DMS153 (cell line): ENCODE measurements at places on chromosomes 11 and 22.

GRCh38 chr11:85695546-85695945 lies 9.6 kb upstream of the CCDC89 start:
- DNase-seq: no peak

DNA sequence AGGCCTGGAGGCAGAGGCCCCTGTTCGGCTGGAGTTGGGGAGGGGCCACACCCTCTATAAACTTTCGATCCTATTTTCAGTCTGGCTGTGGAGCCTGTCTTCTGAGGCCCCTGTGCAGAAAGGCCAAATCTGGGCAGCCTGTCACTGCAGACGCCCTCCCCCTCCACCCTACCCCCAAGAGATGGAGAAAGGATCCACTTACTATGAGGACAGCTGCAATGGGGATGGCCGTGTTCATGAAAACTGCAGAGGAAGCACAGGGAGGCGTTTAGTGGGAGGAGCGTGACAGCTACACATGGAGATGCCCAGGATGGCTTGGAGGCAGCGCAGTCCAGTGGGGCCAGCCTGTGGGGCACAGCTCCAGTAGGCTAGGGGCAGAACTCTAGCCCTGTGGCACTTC lies 43.5 kb upstream of the KCNJ11 start:
- DNase-seq: no peak

- DNase-seq: no peak
Measured at GRCh38 chr22:17769716-17770082, 4.6 kb downstream of the BID start.

- no peak for DNase-seq
Measured at GRCh38 chr11:80168796-80169195, 728.0 kb upstream of the TENM4 start.

- no peak for DNase-seq
Measured at GRCh38 chr11:86688398-86689179, 16.2 kb upstream of the ME3 start.

GRCh38 chr11:116927163-116927974 lies 89.9 kb upstream of the APOA1 start:
- DNase-seq: no peak

DNA sequence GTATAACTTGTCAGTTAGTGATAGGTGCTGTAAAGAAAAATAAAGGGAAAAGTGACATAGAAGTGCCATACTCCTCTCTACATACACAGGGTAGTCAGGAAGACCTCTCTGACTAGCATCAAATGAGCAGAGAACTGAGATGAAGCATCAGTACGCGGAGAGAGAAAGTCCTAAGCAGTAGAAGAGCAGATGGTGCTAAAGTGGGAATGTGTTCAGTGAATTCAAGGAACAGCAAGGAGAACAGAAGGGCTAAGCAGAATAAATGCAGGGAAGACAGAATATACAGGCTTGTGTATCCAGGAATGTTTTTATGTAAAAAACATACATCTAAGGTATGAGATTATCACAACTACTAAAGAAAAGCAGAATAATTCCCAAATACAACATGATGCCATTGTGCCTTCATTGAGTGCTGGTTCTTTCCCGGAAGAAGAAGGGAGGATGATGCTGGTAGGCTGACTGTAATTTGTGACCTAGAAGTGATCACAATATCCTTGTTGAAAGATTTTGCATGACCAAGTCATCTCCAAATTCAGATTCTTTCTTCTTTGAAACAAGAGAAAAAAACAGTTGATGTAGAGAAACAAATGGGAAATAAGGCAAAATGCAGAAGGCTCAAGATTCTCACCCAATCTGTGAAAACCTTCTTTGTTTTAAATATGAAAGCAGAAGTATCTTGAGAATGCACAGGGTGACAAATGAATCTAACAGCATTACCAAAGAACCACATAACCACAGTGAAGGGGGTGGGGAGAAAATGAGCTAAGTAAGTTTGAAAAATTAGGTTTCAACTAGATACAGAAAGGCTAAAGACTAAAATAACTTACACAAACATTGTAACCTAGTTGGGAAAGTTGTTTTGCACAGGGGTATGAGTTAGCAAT lies 20.5 kb downstream of the MRE11 start:
- DNase-seq: no peak

GRCh38 chr22:19810381-19811201 lies 44.1 kb downstream of the GNB1L start:
- no peak for DNase-seq

- DNase-seq: no peak
Measured at GRCh38 chr22:42742940-42743339, 22.3 kb upstream of the A4GALT start.

DNA sequence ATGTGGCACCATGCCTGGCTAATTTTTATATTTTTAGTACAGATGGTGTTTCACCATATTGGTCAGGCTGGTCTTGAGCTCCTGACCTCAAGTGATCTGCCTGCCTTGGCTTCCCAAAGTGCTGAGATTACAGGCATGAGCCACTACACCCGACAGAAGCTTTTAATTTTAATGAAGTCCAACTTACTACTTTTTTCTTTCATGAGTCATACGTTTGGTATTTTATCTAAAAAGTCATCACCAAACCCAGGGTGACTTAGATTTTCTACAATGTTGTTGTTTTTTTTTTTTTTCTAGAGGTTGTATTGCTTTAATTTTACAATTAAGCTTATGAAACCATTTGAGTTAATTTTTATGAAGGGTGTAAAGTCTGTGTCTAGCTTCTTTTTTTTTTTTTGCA lies 34.9 kb downstream of the JRKL start:
- no peak for DNase-seq

DNA sequence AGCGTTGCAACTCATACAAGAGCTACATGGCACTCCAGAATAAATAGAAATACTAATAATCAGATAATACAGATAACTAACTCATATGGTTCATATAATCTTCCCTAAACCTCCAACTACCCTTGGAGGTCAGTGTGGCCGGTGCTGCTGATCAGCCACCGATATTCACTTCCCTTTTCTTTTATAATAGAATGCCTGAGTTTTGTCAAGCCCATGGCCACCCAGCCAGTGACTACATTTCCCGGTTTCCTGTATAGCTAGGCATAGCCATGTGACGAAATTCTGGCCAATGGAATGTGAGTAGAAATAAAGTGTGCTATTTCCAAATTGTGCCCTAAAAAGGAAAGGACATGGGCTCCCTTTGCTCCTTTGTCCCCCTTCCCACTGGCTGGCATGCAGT lies 5.9 kb upstream of the CAT start:
- DNase-seq: no peak

GRCh38 chr22:21985214-21985613 lies 2.6 kb upstream of the TOP3B start:
- no peak for DNase-seq

- no peak for DNase-seq
Measured at GRCh38 chr22:40477683-40478337, 107.4 kb downstream of the SGSM3 start.

GRCh38 chr11:59849129-59849528 lies 3.8 kb upstream of the CBLIF start:
- no peak for DNase-seq

DNA sequence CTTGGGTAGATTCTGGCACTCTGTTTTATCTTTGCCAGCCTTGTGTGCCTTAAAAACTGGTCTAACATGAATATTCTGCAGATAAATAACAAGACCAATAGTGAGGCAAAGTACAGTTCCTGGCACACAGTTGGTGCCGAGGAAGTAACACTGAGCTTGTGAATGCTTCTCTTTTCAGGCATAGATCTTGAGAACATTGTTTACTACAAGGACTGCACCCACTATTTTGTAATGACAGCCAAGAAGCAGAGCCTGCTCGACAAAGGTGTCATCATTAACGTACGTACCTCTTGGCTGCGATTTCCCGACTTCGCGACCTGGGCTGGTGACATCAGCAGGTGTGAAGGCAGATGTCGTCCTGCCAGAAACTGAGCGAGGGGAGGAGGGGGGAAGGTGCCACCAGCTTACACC lies 105.7 kb downstream of the MICAL2 start:
- DNase-seq: no peak

- DNase-seq: no peak
Measured at GRCh38 chr11:94727819-94728218, 40.3 kb upstream of the AMOTL1 start.

GRCh38 chr11:117789241-117789640 lies 7.8 kb downstream of the DSCAML1 start:
- DNase-seq: no peak

GRCh38 chr22:47547881-47548650 lies 785.6 kb downstream of the TBC1D22A start:
- no peak for DNase-seq

DNA sequence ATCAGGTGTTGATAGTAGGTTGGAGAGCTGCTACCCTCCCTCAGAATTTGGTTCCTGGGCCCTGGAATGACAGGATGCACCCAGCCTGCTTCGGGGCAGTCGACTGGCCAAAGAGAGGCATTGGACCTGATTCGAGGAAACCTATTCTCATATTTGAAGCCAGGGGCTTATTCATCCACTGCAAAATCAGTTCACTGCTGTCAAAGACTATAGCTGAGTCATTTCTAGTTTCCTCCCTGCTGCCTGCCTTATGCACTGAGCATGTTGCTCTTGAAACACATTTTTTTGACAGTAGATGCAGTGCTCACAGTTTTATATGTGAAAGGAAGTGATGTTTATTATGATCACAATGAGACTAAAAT lies 565.4 kb downstream of the ETS1 start:
- DNase-seq: no peak

GRCh38 chr11:69344570-69345145 lies 50.7 kb downstream of the MYEOV start:
- DNase-seq: no peak

GRCh38 chr11:8794677-8795103 lies 112.1 kb downstream of the RPL27A start:
- DNase-seq: no peak

GRCh38 chr11:74950374-74950969 lies 1.4 kb downstream of the SPCS2 start:
- DNase-seq: no peak

- no peak for DNase-seq
Measured at GRCh38 chr11:77126156-77126775, 1.8 kb upstream of the MYO7A start.

- no peak for DNase-seq
Measured at GRCh38 chr11:36376009-36376887, 80.2 kb downstream of the PRR5L start.

- DNase-seq: no peak
Measured at GRCh38 chr11:26557666-26558065, 14.4 kb downstream of the MUC15 start.

GRCh38 chr11:86277741-86278140 lies 24.3 kb upstream of the HIKESHI start:
- DNase-seq: no peak

DNA sequence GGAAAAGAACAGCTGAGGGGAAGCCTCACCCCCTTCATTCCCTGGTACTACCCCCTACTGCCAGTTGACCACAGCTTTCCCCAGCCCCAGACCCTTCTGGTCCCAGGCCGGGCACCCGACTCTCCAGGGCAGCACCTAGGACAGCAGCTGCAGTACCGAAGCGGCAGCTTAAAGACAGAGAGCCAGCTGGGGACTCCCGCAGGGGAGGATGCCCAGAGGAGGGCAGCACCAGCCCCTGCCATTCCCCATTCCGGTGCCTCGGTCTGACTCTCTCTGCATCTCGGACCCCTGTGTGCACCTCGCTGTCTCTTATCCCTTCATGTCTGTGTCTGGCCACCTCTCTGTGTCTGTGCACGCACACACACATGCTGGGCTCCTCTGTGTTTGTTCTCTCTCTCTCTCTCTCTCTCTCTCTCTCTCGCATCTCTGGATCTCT lies 9.4 kb downstream of the IGSF9B start:
- DNase-seq: peak; percentile 34

DNA sequence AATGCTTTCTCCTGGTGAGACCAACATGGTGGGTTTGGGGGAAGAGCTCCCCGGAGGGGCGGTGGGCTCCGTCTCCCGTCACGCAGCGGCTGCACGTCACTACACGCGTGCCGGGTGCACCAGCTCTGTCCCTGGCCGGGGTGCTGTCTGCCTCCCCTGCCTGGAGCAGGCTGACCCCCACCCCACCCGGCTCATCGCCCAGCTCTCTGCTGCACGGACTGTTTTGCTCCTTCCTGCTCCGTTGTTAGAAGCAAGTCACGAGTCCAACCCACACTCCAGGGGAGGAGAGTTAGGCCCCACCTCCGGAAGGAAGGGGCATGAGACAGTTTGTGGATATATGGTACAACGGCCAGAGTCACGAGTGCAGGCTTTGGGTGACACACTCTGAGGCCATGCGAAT lies 364.9 kb downstream of the BRD1 start:
- DNase-seq: no peak

DNA sequence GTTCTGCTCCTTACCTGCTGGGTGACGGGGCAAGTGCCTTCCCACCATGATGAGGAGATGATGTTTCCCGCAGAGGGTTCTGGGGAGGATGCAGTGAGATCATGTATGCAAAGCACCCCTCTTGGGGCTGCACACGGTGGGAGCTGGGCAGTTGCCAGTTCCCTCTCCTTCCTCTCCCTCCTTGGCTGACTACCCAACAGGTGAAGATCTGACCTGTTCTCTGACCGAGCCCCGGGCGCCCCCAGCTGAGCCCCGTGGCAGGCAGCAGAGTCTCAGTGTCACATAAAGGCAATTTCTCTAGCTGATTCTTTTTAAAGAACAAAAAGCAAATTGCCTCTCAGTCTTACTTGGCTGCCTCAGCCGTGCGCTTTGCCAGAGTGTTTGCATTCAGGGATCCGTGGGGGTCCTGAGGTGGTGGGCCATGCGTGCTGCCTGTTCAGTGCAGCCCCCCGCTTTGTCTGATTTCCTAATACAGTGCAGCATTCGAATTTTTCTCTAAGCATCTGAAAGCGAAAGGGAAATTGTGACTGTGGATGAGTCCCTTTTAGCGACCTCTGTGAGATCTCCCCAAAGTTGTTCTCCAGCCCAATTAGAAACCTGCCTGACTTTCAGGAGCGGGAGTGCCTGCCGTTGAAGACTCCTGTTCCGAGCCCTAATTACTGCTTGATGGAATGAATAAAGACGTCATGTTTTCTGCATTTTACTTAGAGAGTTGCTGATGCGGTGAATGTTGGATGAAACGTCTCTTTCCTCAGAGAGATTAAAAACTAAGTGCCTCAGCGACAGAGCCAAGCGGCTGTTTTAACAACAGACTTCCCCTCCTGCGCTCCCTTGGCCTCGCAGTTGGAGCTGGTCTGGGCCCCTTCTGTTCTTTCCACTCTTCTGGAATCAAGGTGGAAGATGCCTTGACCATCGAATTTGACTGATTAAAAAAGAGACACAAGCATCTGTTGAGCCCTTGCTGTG lies 86.0 kb downstream of the GRIK4 start:
- no peak for DNase-seq

DNA sequence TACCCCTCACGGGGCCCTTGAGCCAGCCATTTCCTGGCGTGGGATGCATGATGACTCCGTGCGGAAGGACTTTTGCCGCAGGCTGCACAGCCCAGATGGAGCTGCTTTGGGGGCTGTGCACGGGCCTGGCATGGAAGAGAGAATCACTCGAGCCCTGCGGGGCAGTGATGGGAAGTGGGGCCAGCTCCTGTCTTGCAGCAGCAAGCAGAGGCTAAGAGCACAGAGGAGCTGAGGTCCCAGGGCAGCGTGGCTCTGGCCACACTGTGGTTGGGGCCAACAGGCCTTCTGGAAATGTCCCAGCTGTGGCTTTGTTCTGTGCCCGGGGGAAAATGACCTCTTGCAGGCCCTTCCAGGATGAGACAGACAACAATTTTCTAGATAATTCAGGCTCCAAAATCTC lies 92.7 kb upstream of the TIMP3 start:
- no peak for DNase-seq
